ENCODE measurements at places on chromosomes 12 and 14.

DNA sequence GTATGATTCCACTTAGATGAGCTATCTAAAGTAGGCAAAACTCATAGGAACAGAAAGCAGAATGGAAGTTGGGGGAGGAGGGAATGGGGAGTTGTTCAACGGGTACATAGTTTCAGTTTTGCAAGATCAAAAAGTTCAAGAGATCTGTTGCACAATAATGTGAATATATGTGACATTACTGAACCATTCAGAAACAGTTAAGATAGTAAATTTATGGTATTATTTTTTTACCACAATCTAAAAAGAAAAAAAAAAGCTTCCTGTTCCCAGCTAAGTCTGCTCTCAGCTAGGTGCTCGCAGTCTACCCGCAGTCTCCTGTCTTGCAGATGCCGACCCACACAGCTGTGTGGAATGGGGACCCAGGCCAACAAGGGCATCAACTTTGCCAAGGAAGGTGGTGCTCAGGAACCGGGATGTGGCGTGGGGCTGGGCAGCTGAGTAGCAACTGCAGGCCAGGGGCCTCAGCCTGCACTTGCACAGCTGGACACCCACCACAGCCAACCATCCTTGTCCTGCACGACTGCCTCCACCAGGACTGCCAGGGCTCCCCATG, 15.3 kb upstream of the ANO6 start:
- no peak for DNase-seq

DNA sequence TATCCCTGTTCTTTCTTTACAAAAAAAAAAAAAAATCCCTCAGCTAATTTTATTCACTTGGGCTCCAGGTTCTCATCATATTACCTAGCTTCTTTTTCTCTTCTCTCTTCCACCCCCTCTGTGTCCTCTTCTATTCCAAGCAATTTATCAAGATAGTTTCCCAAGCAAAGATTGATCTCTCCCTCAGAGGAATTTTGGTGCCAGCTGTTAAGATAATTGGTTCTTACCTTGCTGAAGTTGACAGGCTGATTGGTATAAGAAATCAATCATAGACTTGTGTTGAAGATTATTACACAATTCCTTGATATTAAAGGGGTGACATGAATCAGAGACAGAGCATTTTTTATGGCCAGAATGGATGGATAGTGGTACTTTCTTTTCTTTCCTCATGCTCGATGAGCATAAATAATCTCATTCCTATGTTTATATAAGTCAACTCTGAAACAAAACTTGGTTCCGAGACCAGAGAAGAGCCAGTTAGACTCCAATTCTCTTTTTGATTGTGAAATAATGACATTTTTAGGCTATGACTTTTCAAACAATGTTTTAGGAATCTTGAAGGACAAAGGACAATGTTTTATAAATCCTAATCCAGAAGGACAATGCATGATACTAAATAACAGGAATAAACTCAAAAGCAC, 264.1 kb upstream of the PRKD1 start:
- no peak for DNase-seq

- DNase-seq = no peak
These were observed 260.9 kb downstream of the ITPR2 start for GRCh38 chr12:26572137-26572536.

GRCh38 chr12:9870286-9870866, 1.2 kb upstream of the CLEC2B start:
- DNase-seq = no peak

DNA sequence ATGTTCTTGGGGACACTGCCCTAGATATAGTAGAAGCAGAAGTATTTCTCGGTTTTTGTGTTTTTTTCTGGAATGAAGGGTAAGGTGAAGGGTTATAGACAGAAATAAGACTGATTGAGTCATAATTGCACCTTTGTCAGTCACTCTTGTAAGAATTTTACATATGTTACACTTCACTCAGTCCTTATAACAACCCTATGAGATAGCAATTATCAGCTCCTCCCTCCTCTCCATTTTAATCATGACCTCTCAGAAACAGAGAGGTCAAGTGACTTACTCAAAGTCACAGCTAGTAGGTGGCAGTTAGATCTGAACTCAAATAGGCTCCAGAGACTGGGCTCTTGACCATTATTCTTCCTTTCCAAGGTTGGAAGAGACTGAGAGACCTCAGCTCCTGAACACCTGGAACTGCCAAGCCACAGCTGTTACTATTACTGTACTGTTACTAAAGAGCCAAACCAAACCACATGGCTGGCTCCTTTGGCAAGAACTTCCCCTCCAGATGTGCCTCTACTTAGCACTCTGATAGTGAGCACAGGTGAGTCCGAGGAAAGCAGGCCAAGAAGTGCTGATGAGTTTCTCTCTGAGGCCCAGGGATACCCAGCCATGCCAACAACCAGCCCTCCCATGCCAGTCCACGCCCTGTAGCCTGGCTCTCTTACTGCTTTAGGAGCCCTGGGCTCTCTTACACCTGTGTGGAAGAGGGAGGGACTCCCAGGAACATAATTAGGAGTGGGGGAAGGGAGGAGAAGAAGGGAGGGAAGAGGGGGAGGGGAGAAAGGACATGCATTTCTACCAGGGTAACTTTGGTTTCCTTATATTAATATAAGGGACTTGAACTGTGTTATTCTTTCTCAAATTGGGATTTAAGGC, 121.3 kb downstream of the CRADD start:
- DNase-seq = no peak

GRCh38 chr14:69708049-69708448, 58.9 kb upstream of the SRSF5 start:
- DNase-seq = no peak

DNA sequence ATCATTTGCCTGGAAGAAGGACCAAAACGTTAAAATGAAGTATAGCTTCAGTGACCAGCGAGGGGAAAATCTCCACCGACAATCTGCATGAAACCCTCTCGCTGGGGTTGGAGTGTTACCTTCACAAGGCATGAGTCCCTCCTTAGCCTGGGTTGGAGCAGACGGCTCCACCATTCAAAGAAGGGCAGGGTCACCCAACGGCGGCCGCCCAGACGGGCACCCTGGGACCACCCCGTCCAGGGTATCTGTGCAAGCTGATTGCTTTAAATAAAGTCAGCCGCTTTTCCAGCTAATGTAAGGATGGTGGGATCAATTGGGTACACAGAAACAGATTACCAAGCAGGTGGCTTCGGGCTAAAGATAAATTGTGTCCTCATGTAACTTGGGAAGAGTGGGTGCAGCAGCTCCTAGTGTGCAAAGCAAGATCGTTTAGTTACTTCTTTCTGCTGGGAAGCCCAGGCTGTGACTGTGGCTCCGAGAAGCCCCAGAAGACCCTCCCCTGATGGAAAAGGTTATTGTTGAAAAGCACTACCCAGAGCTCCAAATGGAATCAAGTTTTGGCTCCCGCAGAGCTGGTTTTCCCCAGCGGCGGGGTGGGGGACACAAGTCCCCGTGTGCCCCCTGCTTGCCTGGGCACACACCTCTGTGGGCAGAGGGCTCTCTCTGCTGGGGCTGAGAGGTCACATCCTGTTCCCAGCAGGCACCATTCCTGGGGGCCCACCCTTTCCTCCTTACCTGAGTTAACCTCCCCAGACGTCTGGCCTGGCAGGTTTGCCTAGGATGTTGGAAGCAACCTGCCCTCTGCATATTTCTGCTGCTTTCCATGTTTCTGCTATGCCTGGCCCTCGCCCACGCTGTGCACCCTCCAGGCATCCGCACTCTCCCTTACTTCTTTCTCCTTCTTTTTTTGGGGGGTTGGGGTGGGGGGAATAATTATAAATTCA, 318.6 kb upstream of the DIO3 start:
- DNase-seq = no peak

- DNase-seq = no peak
These were observed 822 bp upstream of the SOX5 start for GRCh38 chr12:23950210-23950774.

DNA sequence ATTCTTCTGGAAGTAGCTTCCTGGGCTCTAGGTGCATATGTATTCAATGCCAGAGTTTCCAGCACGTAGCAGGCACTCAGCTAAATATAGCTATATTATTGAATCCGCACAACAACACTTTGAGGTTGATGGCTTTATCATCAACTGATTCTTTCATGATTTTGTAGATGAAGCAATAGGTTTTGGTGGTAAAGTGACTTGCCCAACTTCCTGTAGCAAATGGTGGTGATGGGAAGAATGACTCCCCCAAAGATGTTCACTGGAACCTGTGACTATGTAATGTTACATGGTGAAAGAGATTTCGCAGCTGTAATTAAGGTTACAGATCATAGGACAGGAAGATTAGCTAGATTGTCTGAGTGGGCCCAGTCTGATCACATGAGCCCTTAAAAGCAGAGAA, 3.2 kb downstream of the TDRD9 start:
- no peak for DNase-seq

- no peak for DNase-seq
These were observed 48.6 kb upstream of the TMPO start for GRCh38 chr12:98466640-98467400.

- DNase-seq = no peak
These were observed 438.9 kb downstream of the ADAMTS20 start for GRCh38 chr12:43113135-43113534.

DNA sequence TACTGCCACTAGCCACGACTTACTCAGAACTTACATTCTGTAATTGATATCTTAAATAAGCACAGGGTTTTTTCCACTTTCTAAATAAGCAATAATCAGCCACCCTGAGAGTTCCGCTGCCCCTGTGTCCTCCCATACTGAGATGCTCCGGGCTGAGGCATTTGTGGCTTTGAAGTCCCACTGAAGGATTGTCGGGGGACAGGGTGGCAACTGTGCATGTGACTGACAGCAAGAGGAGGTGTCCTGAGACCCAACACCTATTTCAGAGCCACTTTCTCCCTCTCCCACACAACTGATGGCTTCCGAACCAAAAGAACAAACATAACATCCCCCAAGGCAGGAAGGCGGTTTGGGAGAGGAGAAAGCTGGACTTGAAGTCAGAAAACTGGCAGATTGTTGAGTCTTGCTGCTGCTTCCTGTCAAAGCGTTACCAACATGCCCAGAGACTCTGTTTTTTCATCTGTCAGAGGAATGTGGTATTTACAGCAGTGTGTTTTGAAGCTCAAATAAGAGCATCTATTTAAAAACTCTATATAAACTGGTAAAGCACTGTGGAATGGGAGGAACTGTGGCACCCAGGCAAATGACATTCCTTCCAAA, 157.9 kb upstream of the FKBP4 start:
- no peak for DNase-seq

- DNase-seq = no peak
These were observed 118.7 kb downstream of the PRIMA1 start for GRCh38 chr14:93669632-93670031.

DNA sequence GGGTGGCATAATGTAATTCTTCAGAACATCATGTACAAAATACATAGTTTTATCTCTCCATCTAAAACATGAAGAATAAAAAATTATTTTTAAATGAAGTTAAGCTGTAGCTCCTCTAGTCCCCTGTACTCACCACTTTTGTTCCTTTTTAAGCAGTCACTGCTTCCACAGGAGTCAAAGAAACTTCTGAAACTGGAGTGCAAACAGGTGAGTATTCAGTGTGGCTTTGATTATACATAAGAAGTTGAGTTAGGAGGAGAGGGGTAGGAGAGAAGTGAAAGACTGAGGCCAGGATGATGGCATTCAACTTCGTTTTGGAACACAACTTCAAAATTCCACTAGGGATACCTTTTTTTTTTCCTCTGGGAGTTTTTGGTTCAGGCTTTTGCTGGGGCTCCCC, 131.4 kb upstream of the CNTN1 start:
- DNase-seq = no peak

DNA sequence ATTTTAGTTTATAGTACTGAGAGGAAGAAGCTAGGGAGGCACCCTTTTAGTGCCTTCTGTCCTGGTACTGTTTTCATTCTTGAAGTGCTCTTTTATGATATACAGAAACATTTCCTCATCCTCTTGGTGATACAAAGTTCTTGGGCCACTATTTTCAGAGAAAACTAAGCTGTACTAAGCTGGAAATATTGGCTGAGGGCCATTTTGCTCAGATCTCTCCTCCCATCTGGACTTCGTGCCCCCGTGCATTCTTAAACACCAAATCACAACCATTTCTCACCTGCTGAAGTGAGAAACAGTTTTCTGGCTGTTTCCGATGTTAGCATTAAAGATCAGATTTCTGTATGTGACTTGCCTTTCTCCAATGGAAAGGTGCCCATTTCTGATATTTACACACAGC, 158.9 kb downstream of the FBXL14 start:
- no peak for DNase-seq

DNA sequence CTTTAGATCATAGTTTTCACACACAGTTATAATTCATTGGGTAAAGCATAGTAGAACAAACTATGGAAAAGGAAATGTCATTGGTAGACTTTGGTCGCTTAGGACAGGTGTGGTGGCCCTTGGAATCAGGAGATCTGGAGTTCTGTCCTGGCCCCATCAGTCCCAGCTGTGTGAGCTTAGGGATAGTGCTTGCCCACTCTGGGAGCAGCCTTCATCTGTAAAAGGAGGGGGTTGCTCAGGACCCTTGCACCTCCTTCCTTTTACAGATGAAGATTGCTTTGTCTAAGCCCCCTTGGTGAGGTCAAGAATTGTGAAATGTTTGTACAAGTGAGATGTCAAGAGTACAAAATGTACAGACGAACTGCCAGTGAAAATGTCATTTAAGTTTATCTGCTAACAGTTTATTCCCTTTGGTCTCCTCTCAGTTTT, 93.2 kb downstream of the BORCS5 start:
- no peak for DNase-seq

- DNase-seq = no peak
These were observed 380.5 kb downstream of the VRK1 start for GRCh38 chr14:97177635-97178034.

- DNase-seq = no peak
These were observed 1.9 kb upstream of the MMP17 start for GRCh38 chr12:131826097-131826928.

DNA sequence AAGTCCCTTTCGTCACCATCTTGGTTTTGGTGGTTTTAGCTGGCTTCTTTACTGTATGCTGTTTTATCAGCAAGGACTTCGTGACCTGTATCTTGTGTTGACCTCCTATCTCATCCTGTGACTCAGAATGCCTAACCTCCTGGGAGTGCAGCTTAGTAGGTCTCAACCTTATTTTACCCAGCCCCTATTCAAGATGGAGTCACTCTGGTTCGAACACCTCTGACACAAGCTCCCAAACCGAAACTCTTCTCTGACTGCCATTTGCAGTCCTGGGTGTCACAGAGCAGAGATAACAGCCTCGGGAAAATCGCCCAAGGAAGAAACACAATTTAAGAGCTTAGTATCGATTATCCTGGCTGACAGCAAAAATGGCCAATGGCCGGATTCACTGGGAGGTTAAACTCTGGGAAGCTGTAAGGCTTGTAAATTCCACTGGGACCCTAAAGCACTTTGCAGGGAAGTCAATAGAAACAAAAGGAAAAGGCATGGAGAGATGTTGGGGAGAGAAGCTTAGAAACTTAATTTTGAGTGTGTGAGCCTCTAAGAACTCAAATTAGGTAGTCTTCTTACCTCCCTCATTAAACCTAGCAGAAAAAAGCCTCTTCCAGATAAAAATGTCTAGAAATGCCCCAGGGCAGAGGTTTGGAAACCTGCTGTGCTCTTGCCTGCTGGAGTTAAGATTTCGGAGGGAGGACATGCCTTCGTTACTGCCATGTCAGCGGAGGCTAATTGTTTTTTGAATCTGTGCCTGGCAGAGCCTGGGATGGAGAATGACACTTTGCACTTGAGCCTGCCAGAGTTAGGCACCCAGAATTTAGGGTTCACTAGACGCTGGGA, 56.5 kb upstream of the RPH3A start:
- no peak for DNase-seq

Data from stimulated activated CD4-positive, alpha-beta T cell treated with anti-CD3 and anti-CD28 coated beads, Interleukin-1b, Interleukin-23, amount 100 ng/mL, for 24 hours (primary cell).